ENCODE measurements at places on chromosomes 6 and 20.

- DNase-seq: no peak
Observed at GRCh38 chr6:13943943-13944342, 19.2 kb downstream of the RNF182 start.

DNA sequence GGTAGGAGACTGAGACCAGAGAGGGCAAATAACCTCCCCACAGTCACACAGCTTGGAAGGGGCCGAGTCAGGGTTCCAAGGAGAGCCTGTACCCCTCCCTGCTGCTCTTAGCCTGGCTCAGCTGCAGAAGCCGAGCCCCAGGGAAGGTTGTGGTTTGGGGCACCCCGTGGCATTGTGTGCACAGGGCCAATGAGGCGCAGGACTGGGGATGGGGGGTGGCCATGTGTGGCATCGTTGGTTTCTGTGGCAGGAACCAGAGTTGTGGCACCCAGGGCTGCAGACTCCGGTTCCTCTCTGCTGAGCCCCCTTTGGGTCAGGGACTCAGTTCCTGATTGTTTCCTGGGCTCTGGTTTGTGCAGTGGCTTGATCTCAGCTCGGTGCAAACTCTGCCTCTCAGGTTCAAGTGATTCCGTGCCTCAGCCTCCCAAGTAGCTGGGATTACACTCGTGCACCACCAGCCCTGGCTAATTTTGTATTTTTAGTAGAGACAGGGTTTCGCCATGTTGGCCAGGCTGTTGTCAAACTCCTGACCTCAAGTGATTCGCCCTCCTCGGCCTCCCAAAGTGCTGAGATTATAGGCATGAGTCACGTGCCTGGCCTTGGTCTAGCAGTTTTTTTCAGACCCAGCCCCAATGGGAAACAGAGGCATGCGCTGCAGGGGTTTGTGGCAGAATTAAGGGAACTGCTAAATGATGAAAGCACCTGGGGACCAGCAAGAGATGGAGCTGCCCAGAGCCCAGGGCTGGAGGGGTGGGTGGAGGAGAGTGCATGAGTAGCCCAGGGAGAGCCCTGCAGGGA lies 221.0 kb upstream of the SULF2 start:
- DNase-seq: no peak

- DNase-seq: no peak
Observed at GRCh38 chr6:113375950-113376846, 480.9 kb upstream of the MARCKS start.

GRCh38 chr6:125947615-125948014 lies 9.0 kb upstream of the HINT3 start:
- DNase-seq: no peak

DNA sequence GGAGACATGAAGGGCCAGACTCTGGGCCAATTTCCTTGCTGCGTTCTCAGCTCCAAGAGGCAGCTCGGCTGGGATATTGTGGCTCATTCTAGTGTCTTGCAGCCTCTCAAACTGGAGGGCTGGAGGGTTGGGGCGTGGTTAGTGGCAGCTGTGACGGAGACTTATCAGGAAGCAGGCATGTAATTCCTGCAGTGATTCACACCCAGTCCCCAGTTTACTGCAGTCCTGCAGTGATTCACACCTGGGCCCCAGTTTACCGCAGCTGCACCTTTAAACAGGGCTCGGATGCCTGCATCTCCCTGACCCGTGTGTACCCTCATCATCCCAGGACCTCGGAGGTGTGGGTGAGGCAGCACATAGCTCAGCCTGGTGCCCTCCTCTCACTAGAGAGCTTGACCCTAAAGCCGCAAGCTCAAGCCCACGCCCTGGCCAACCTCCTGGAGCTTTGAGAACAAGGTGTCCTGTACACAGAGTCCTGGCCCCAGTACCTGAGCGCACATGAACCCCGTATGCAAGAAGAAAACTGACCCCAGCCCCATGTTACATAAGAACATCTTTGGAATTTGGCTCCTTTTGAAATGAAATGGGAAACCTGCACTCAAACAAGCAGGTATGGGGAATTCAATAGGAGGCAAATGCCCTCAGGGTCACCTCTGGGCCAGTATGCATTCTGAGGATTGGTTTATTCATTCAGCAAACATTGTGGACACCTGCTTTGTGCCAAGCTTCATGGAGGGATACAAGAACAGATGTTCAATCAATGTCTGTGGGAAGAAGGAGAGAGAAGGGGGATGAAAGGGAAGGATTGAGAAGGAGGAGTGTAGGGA lies 55.3 kb upstream of the FAM83D start:
- DNase-seq: no peak

GRCh38 chr6:157937916-157938315 lies 43.7 kb upstream of the SYNJ2 start:
- no peak for DNase-seq

DNA sequence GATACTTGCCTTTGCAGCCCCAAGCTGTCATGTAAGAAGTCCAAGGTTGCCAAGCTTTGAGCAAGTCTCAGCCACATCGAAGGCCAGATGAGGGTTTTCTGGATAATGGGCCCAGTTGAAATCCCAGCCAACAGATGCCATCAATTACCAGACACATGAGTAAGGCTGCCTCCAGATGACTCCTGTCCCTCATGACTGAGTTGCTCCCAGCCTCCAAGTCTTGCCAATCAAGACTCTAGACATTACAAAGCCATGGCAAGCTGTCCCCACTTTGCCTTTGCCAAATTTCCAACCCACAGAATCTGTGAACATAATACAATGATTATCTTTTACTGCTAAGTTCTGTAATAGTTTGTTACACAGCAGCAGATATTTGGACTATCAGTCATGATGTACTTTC lies 76.8 kb upstream of the ARMC2 start:
- DNase-seq: no peak

GRCh38 chr20:40160097-40160550 lies 528.9 kb downstream of the MAFB start:
- DNase-seq: peak; percentile 34

GRCh38 chr20:5353624-5354496 lies 37.1 kb upstream of the PROKR2 start:
- no peak for DNase-seq

GRCh38 chr6:53359843-53360092 lies 11.0 kb upstream of the ELOVL5 start:
- no peak for DNase-seq

DNA sequence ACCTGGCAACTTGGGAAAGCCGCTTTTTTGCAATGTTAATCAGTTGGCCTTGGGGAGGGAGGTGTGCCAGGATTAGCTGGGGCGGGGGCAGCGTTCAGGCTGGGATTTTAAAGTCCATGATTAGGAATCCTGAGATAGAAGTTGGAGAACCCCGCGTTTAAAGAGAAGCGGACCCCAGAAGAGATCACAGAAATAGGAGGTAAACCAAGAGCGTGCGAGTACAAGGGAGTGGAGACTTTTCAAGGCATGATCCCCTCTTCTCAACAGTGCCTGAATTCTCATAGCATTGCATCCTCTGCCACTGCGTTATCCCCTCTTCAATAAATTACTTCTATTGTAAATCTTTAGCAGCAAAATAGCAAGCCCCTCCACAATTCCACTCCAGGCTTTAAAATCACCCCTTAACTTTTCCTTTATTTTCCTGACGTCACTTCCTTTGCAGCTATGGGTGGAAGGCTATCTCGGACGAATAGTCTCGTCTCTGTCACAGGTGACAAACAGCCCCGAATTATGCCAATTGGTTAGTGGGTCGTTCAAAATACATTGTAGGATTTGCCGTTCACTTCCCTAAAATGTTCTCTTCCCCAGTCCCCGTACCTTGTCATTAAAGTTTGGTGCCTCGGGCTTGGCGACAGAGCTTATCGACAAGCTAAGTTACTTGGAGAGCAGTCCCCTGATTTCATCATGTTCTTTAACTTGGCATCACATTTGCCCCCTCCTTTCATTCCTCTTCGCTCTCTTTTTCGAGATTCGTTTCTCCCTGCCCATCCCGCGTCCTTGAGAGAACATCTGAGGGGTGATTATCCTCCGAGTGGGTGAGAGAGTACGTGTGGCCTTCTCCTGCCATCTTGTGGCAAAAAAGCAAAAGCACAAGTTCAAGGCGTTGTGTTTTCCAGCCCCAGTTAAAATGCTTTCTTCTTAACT lies 17.1 kb downstream of the OR2B2 start:
- peak; percentile 58 for DNase-seq

GRCh38 chr20:58512808-58513552 lies 2.2 kb downstream of the APCDD1L start:
- DNase-seq: no peak

- DNase-seq: no peak
Observed at GRCh38 chr20:24382743-24383142, 86.7 kb upstream of the SYNDIG1 start.

GRCh38 chr20:47677635-47678453 lies 107.4 kb downstream of the SULF2 start:
- DNase-seq: peak; percentile 88

GRCh38 chr6:147546501-147547368 lies 38.2 kb downstream of the SAMD5 start:
- no peak for DNase-seq

GRCh38 chr6:141677598-141678211 lies 455.0 kb upstream of the GJE1 start:
- peak; percentile 12 for DNase-seq

DNA sequence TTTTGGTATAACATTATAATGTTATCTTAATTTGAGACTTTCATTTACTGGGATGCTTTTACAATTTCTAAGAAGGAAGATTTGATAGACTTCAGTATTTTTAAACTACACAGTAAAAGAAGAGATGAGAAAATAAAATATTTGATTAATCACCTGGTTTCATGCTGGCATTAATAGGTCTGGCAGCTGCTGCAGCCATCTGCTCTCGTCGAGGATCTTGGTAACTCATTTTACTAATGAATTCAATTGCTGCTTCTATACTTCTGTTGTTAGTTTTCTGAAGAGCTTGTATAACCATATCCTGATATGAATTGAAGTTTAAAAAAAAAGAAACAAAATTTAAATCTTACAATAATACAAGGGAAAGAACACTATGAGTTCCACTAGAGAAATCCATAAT lies 23.0 kb downstream of the LATS1 start:
- no peak for DNase-seq

- no peak for DNase-seq
Observed at GRCh38 chr6:40671001-40671693, 84.0 kb upstream of the LRFN2 start.

DNA sequence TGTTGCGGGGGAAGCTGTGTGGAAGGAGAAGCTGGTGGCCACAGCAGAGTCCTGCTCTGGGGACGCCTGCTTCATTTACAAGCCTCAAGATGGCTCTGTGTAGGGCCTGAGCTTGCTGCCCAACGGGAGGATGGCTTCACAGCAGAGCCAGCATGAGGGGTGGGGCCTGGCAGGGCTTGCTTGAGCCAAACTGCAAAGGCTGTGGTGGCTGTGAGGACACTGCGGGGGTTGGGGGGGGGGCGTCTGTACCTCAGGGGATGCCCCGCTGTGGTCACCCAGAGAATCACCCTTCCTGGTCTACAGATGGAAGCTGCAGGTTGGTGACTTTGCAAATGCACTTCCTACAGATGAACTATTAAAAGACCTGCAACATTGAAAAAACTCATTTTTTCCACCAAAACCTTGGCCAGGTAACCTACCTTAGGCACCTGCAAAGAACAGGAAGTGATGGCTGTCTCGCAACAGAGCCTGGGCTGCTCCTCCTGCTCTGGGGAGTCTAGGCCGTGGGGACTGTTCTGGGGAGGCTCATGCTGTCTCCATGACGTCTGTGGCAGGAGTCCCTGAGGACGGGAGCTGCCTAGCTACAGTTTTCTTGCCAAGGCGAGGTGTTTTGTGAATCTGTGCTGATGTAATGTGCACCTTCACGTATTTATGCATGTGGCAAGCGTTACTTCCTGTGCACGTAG lies 7.3 kb downstream of the NPBWR2 start:
- no peak for DNase-seq

- no peak for DNase-seq
Observed at GRCh38 chr20:23623666-23624323, 14.0 kb downstream of the CST3 start.

DNA sequence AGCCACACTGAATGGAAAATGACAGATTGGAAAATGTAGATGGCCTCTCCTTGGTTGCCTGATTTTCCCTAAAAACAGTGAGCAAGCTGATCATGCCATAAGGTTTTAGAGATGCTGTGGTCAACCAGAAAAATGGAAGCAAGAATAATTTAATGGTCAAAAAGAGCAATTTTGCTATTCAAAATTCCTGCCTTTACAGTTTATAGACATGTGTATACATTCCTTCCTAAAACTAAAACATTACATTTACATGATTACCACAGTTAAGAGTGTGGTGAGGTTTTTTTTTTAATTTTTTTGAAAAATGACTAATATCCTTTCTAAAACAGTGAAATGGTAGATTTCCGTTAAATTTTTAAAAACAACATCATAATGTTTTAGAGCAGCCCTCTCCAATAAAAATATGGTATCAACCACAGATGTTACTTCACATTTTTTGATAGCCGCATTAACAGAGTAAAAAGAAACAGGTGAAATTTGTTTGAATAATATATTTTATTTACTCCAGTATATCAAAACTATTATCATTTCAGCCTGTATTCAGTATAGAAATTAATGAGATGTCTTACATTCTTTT lies 407.0 kb upstream of the SOX4 start:
- DNase-seq: no peak

GRCh38 chr6:28802417-28803336 lies 121.1 kb downstream of the TRIM27 start:
- no peak for DNase-seq

DNA sequence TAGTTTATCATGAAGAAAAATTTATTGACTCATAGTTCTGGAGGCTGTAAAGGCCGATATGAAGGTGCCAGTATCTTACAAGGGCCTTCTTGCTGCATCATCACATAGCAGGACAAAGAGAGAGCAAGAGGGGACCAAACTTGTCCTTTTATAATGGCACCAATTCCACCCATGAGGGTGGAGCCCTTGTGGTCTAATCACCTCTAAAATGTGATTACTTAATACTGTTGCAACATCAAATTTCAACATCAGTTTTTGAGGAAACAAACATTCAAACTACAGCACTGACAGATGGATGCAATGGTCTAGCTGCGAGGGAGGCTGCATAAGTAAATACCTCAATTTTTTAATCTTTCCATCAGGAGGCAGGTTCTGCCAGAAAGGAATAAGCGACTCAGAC lies 76.7 kb upstream of the LAMA2 start:
- no peak for DNase-seq

GRCh38 chr6:110560239-110561007 lies 84.0 kb upstream of the SLC22A16 start:
- no peak for DNase-seq

- DNase-seq: no peak
Observed at GRCh38 chr6:134217105-134217797, 100.7 kb downstream of the SGK1 start.

- DNase-seq: no peak
Observed at GRCh38 chr6:45185403-45186251, 142.5 kb upstream of the RUNX2 start.

Measured in HuH-7 (cell line).